K562 (cell line): ENCODE measurements at places on chromosomes 5 and 9. TPM values are rescaled to one million over a fixed set of nuclear protein-coding genes. Genes with fewer than 3 reads are reported as not detected.

The GARIN3 gene
- total RNA-seq = not detected in 2 replicates

- H3K36me3 ChIP-seq = no peaks in the 10 kb centered on the region
- H3K27me3 ChIP-seq = no peaks in the 10 kb centered on the region
Measured at GRCh38 chr9:115226152-115226551, 108.2 kb upstream of the TNC start.

DNA sequence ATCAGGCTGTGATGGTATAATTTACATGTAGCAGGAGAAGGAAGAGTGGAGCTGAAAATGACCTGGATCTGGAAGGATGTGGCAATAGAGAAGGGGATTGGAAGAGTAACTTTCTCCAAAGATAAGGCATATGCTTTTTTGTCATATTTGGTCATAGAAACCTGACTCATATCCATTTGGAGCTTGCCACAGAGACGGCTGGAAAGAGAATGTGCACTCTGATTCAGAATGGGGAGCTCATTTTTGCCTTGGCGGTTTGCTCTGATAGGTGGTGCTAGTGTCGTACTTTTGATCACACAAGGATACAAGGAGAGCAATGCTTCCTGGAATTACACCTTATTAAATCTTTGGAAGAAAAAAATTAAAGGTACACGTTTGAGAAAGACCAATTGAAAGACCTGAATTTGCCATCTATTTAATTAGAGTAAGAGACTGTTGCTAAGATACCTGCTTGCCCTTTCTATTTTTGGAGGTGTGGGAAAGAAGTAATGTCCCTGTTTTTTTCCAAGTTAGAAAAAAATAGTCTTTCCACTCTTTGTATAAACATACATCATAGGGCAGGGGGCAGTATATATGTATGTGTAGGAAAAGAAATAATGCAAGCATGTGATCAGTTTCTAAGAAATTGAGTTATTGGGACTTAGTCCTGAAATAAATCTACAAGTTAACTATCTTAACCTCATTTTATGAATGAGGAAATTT lies 5.4 kb downstream of the LSM11 start:
- peak; percentile 24 for DNase-seq
- peaks cover 18% of the 10 kb centered on the region for H3K4me1 ChIP-seq
- no peak overlapping the region for H3K4me3 ChIP-seq
- no peaks in the 10 kb centered on the region for H3K27me3 ChIP-seq
- H3K27ac ChIP-seq = no peak overlapping the region

- H3K27ac ChIP-seq = no peak overlapping the region
- peak; percentile 77 for DNase-seq
- no peak overlapping the region for H3K4me3 ChIP-seq
- H3K4me1 ChIP-seq = peaks cover 5% of the 10 kb centered on the region
- H3K27me3 ChIP-seq = no peaks in the 10 kb centered on the region
Measured at GRCh38 chr5:141664733-141665461, 13.7 kb upstream of the FCHSD1 start.

DNA sequence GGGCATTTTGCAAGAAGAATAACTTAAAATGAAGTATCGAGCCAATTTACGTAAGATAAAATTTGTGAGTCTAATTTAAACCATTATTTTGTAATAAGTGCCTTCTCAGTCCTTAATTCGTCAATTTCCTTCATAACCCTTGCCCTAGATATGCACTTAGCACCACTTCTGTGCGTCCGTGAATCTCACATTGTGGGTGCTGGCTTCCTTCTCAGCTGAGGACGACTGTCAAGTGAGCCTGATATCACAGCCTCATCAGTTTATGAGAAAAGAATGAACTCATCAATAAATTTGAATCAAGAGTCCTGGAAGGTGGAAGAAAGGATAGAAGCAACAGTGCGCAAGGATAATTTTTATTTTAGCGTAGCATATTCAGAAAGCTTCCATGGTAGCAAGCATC lies 64.5 kb downstream of the MARCHF11 start:
- H3K27me3 ChIP-seq = no peaks in the 10 kb centered on the region
- no peaks in the 10 kb centered on the region for H3K4me1 ChIP-seq
- DNase-seq = no peak
- no peaks in the 10 kb centered on the region for H3K36me3 ChIP-seq
- H3K4me3 ChIP-seq = no peak overlapping the region

DNA sequence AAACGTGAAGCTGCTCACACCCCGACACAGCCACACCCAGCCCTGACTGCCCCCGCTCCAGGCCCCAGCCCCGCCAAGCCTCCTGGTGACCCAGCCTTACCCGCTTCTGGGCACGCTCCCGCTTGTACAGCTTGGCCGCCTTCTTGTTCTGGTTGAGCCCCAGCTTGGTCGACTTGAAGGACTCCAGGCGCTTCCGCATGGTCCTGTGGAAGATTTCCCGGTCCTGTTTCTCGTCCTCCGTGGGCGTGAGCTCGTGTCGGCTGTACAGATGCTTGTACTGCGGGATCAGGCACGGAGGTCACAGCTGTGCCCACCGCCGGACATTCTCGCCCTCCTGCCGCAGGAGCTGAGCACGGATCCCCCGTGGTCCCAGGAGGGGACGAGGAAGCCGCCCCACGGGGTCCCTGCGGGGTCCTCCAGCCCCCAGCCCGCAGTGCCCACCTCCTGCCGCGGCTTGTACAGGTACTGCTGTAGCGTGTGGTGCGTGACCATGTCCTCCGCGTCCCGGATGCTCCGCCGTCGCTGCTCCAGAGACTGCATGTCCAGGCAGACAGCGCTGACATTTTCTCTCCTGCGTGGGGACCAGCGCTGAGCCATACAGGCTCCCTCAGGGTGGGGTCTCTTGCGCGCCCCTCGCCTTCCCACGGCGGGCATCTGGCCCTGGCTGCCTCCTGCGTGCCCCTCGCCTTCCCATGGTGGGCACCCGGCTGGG lies 33.3 kb downstream of the EXOC3 start:
- H3K4me1 ChIP-seq = peaks cover 6% of the 10 kb centered on the region; the same call in 2 of the 3 replicates
- no peak overlapping the region for H3K4me3 ChIP-seq
- H3K27ac ChIP-seq = no peak overlapping the region
- peaks cover 17% of the 10 kb centered on the region; the same call in 2 of the 3 replicates for H3K27me3 ChIP-seq
- DNase-seq = no peak
